ENCODE measurements at places on chromosomes 1 and 21.

- no peak for DNase-seq
Measured at GRCh38 chr21:42468491-42469131, 27.4 kb downstream of the RSPH1 start.

GRCh38 chr21:46184625-46185555 lies 631 bp upstream of the SPATC1L start:
- DNase-seq: peak; percentile 87

DNA sequence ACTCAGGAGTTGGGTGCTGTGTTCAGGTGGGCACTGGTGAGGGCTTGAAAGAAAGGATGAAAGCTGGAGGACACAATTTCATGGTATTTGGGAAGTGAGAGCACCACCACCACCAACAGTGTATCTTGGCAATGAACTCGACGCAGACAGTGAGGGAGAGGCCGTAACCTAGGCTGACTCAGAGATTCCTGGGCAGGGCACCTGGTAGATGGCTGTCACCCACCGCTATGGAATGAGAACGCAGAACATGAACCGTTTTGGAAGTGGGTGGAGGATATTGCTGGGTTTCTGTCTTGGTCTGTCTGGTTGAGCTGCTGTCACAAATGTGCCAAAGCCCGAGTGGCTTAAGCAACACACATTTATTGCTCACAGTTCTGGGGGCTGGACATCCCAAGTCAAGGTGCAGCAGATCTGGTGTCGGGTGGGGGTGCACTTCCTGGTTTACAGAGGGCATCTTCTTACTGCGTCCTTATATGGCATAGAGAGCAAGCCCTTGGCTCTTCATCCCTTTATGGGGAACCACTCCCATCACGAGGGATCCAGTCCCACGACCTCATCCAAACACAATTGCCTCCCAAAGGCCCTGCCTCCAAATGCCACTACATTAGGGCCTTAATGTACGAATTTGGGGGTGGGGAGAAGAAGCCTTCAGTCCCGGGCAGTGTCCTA lies 246.3 kb downstream of the SIPA1L2 start:
- DNase-seq: no peak

- no peak for DNase-seq
Measured at GRCh38 chr1:168627370-168627769, 51.0 kb downstream of the XCL1 start.

DNA sequence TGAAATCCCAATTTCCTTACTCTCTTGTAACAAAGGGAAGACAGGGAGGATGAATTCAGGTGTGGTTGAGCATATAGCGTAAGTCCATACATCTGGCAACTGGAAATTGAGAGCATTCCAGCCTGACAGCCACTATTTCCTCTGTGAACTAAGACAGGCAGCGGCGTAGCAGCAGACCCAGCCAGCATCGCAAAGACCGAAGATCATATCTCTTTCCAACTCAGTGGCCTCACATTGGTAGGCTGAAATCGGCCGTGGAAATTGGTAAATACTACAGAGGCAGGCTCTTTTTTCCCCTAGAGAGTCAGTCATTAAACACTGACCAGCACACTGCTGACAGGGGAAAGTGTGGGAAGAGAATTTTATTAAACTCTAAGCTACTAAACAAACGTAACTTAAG lies 43.4 kb downstream of the TARBP1 start:
- no peak for DNase-seq

DNA sequence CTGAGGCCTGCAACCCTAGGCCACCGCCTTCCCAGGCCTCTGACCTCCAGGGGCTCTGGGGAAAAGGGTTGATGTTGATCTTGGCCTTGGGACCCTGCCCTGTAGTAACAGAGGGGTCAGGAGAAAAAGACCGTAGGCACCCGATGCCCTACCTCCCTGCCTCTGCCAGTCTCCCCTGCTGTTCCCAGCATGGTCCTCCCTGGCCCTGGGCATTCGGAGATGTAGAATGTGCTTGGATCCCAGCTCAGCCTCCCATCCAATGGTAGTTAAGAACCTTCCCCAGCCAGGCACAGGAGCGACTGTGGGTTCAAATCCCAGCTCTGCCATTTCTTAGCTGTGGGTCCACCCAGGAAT lies 72.0 kb upstream of the TARDBP start:
- no peak for DNase-seq

DNA sequence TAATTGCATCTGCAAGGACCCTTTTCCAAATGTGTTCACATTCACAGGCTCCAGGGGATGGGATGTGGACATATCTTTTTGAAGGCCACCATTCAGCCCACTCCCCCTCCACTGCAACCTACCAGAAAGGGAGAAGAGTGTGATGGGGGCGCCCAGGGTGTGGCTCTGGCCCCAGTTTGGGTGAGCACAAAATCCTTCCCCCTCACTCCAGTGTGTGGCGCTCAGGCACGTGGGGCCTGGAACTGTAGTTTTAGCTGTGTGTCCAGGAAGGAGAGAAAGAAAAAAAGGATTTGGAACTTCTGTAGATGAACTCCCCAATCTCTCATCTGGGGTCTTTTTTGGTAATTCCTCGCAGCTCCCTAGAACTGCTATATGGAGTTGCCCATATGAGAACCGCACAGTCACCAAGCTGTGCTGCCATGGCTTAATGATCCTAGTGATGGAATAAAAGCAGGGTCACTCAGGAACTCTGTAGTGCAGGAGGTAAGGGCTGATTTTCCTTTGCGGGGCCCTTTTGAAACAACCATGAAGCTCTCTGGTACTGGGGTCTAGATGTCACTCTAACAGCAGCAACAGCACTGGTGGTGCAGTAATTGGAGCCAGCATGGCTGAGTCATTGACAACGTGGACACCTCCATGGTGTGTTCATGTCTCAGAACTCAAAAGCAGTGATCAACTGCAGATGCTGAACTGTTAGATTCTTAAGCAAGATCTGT lies 17.0 kb downstream of the AGT start:
- DNase-seq: peak; percentile 27

DNA sequence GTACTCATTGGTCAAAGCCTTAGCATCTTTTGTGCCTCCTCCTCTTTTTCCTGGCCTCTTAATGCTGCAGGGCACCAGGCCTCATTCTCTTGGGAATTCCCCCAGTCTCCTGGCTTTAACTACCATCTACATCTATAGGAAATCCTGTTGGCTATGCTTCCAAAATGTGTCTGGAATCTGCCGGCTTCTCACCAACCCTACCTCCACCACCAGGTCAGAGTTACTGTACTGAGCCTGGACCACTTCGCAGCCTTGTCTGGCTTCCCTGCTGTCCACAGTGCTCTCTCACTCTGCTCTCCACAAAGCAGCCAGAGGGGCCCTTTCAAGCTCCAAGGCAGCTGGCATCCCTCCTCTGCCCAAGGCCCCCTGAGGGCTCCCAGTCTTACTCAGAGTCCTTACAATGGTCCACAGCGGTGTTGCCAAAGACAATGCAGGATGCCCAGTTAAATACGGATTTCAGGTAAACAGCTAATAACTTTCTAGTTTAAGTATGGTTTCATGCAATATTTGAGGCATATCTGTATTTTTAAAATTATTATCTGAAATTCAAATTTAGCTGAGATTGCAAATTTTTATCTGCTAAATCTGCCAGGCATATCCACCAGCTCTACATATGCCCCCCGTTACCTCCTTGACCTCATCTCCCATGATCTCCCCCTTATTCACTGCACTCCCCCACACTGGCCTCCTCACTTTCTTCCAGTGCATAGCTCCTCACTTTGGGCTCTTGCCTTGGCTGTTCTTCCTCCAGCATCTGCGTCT lies 34.5 kb upstream of the FAM163A start:
- DNase-seq: no peak

- no peak for DNase-seq
Measured at GRCh38 chr1:18037651-18038050, 69.9 kb upstream of the IGSF21 start.

GRCh38 chr21:16179773-16180172 lies 450.0 kb downstream of the USP25 start:
- DNase-seq: no peak

DNA sequence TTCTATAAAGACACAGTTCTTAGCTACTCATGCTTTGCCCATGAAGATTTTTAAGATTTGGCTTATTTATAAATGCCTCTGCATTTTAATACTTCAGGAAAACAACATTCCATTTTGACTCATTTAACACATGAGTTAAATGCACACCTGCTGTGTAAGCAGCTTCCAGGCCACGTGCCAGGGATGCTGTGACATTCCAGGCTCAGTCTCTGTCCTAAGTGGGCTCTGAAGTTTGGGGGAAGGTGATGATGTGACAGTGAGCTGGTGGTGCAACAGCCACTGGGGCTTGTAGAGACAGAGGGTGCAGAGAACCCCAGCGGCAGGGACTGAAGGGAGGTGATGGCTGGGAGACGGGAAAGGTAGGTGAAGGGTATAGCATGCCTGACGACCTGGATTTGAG lies 40.7 kb downstream of the HHAT start:
- no peak for DNase-seq

DNA sequence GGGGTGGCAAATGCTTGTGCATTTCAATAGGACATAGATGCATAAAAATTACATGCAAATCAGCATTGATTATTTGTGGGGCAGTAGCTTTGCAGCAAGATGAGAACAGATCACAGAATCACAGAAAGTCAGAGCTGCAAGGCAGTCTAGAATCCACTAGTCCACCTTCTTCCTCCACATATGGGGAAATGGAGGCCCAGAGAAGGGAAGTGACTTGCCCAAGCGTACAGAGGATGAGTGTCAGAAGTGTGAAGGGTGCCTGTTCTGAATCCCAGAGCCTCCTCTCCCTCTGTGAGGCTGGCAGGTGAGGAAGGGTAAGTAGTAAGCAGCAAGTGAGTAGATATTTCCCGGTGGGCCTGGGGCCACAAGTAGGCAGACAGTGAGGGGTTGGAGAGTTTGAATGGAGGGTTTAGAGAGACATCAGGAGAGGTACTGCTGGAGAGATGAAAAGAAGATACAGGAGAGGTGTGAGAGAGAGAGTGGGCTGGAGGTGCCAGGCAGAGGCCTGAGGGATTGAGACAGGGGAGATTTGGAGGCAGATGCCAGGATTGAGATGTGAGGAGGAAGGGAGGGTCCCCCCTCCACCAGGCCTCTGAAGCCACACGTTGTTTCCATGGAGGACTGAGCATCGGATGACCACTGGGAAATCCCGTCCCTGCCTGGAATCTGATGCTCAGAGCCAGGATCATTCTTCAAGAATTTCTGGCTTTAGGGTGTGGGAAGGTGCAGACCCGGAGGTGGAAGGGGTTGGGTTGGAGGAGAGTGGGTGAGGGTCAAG lies 4.8 kb upstream of the MYOG start:
- DNase-seq: no peak

Measured in astrocyte of the spinal cord (primary cell).